Fibroblast of pulmonary artery (primary cell): ENCODE measurements at places on chromosomes 1 and 21.

DNA sequence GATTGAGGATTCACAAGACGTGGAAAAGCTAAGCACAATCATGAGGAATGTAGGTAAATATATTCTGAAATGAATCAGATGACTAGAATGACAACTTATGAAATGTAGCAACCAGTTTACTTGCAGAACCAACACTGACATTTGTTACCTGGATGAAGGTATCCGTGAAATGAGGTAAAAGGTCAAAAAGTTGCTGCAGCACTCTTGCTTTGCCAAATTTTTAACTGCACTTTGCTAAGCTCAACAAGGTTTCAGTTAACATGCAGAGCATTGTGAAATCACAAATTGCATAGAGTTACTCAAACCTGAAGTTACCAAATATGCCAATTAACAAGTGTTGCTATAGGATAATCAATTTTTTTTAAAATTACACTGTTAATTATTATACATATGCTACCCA lies 1280.1 kb downstream of the KCNT2 start:
- DNase-seq = no peak

DNA sequence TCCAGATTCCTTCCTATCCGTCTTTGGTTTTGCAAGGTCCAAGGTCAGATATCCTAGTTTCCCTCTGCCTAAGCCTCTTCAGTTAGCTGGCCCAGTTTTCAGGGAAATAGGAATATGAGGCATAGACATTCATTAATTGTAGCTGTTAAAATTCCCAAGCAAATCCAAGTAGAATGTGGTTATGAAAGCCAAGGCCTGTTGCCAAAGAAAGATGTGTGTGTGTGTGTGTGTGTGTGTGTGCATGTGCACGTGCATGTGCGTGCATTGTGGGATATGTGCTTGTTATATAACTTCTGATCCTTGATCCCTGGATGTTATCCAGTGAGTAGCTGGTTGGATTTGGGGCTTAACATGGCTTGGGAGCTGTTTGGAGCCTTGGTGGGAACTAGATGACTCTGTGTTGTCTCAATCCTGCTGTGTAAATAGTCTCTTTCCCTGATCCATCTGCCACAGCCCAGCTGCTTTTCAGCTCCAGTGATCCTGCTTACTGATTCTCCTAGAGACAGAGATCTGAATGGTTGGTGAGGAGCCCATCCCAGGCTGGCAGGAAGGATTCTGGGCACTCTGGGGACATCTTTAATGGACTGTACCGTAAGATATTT lies 70.6 kb upstream of the GCLM start:
- DNase-seq = peak; percentile 68

DNA sequence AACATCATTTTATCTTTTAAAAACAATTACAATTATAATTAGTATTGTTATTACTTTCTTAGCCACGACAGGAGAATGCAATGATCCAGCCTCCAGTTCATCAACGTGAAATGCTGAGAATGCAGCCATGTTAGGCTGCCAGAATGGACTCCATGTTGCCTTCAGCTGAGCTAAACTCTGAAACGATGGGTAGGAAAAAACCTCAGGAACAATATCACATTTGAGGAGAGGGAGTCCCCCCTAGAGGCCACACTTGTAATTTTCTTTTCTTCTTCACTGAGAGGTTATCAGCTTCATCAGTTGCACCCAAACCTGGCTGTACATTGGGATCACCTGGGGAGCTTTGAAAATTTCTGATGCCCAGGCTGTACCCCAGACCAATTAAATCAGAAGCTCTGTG lies 34.6 kb upstream of the DNAH14 start:
- DNase-seq = peak; percentile 33

DNA sequence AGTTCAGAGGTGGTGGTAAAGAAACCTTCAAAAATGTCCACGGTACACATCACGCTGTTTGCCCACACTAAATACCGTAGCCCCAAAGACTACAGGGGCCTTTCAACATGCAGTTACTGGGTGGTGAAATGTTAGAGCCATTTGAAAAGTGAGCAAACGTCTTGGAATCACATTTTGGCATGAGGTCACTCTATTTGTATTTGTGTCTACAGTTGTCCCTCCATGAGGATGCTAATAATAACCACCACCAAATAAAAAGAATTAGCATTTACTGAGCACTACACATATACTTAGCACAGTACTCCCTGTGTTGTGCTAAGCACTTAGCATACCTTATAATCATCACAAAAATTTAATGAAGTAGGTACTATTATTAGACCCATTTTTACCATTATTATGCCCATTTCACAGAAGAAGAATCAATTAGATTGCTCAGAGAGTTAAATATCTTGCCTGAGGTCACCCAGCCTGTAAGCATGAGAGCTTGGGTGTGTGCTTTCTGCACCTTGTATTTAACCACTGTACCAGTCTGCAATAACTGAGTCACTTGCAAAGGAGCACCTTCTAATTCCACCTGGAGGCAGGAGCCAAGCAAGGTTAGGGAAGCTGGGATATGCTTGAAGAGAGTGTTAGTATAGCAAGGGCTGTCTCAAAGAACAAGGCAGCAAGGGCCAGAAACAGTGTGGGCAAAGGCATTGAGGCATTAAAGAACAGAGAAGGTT lies 57.4 kb downstream of the DNTTIP2 start:
- DNase-seq = no peak

DNA sequence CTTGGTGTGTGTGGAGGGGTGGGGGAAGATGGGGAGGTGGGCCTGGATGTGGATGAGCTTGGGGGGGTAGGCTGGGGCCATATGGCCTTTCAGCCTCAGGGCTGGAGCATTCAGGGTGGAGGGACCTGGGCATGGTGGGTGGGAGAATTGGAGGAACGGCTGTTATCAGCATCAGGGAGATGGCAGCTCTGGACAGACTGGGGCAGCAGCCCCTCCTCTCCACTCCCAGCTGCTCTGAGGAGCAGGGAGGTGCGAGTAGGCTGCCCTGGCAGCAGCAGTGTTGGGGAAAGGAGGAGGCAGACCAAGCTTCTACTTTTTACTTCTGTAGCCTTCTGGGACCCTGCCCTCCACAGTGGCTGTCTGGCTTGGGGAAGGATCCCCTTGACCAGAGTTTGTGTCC lies 10.2 kb downstream of the PPFIA4 start:
- no peak for DNase-seq
